HL-60 (cell line): ENCODE measurements at places on chromosomes 4 and X.
A peak's percentile ranks its signal among the peaks of the same experiment; 100 is the strongest.

- no peak for DNase-seq
Observed at GRCh38 chr4:5753366-5753765, 42.4 kb downstream of the EVC start.

DNA sequence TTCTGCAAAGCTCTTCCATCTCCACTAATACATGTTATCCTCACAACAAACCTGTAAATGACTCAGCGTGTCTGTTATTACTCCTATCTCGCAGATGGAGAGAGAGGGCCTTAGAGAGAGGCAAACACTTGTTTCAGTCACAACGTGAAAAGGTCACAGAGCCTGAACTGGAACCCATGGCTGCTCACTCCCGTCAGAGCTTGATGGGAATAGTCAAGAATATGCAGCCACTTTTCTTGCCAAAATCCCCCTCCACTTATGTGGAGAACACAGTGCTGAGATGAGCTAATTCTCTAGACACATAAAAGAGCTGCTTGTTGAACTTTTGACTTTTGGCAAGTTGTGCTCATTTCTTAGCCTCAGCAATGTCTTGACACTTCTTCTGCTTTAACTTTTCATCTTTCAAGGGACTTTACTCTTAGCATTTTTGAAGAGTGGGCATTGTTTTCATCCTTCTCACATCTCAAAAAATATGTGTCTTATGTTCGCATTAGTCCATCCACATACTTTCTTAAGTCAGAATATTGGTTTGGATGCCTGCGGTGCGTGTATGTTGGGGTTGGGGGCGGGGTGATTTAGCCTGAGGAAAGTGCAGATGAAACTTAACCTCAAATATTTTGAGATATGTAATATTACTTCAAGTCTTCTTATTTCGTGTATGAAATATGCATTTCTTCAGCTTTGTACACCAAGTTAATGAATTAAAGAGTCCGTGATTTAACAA is 69.2 kb downstream of the SYNPO2 start:
- DNase-seq: no peak

GRCh38 chrX:48816014-48816810 is 10.1 kb upstream of the ERAS start:
- no peak for DNase-seq

- peak; percentile 41 for DNase-seq
Observed at GRCh38 chr4:112170451-112170993, 25.3 kb downstream of the FAM241A start.

DNA sequence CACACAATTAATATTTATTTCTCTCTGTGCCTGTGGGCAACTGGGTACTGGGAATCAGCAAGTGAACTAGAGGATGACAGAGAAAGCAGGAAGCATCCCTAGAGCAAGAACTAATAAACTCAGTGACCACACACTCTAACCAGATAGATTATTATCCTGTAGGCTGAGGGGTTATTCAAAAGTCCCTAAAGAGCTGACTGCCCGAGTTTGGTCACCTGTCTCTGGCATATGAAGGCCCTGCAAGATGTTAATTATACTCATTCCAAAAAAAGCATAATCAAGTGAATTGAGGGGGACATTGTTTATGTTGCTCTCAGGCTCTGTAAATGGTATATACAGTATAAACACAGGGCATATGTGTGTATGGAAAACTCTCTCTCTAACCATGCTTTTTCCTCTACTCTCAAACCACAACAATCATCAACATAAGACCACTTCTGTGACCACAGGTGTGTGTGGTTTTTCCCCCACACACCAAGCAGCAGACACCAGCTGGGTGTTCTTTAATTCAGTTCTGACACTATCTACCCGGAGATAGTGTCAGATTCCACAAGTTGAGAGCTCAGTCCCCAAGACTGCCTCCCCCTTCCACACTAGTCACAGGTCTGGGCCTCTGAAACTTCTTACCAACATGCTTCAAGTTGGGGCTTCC is 6.2 kb upstream of the HPSE start:
- no peak for DNase-seq

DNA sequence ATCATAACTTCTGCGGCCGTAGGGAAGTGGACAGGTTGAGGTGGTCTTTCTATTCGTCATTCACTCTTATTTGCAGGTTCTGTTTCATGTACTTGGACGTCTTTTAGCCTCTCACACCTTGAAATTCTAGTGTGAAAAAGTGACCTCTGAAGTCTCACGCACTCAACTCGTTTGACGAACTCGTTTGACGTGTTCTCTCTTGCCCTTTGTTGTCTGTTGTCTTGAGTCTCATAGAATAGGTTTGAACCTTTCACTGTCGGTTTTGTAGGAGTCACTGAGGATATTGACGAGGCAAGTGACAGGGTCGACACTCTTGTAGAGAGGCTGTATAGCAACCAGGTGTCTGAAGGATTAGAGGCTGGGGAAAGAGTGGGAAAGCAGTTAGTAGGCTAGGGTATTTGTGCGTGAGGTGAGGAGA is 1.1 kb upstream of the PGRMC2 start:
- peak; percentile 21 for DNase-seq

- DNase-seq: no peak
Observed at GRCh38 chr4:54879576-54879975, 221.8 kb downstream of the KIT start.

- DNase-seq: no peak
Observed at GRCh38 chr4:68021185-68021584, 57.9 kb upstream of the TMPRSS11A start.

DNA sequence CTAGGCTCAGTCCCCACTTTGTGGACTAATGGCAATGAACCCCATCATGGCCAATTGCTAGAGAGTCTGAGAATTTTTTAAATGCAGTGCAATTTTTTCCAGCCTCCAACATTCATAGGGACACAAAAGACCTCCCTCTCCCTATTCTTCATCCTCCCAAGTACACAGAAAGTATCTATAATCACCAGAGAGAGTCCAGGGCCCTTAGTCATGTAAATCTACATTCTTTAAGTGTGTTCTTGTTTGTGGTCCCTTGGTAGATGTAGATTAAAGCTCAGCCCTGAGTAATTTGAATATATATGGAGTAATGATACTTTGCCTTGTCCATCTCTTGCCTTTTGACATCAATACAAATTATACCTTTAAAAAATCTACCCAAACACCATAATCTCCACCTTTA is 51.3 kb upstream of the ATXN3L start:
- no peak for DNase-seq

DNA sequence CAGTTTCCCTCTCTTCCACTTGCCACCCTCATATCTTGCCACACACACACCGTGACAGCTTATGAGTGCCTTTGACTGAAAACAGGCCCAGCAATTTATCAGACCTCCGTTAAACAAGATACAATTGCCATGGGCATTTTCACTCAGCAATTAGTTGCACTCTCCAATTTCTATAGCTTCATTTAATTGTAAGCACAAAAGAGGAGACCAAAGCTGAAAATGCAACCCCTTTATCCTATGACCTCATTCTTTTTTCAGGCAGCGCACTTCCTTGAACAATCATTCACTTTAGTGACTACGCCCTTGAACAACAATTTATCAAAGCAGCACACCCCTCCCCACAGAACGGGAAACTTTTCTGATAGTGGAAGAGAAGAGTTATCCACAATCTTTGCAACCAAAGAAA is 4.1 kb downstream of the POF1B start:
- DNase-seq: no peak

GRCh38 chrX:14607446-14607985 is 78.2 kb downstream of the GLRA2 start:
- no peak for DNase-seq

- peak; percentile 71 for DNase-seq
Observed at GRCh38 chrX:111041018-111041462, 55.0 kb upstream of the PAK3 start.

DNA sequence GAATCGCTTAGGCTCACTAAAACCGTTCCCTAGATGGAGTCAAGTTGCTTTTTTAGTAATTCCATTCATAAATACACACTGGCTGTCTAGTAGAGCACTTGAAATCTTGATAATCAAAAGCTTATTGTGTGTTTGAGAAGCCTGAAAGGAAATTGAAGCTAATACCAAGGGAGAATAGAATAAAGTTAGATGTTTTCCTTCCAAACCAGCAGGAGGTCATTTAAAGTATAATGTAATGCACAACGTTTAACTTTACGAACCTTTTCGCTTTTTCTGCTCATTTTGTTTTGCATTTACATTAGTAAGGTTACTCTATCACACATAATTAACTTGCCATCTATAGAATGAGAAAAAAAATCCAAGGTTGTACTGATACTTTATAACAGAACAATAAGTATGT is 440.9 kb downstream of the NKX6-1 start:
- no peak for DNase-seq

DNA sequence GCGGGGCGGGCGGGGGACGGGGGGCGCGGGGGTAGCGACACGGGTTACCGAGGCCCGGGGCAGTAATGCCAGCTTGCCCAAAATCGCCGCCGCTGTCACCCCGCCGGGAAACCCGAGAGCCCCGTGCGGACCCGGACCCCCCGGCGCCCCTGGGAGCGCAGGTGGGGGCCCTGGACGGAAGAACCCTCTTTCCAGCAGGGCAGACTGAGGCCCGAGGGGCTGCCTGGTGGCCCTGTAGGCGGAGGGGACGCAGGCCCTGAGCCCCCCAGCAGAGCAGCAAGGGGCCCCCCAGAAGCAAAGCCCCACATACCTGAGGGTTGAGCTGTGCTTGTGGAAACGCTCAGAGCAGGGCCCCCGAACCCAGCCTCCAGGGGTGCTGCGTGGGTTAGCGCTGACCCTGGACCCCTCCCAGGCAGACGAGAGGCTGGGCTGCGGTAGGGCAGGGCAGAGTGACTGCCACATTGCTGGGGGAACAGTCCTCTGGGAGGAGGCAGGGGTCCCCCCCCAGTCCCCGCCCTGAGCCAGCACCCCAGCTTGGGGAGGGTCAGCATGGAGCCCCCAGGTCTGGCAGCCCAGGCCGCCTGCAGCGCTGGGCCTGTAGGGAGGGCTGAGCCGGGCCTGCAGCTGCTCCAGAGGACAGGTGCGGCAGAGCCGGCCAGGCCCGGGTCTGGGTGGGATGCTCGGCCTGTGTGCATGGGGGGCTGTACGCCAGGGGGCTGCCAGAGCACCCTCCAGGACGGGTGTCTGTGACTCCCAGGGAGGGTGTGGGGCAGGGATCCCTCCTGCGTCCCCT is 646 bp downstream of the DOK7 start:
- no peak for DNase-seq

DNA sequence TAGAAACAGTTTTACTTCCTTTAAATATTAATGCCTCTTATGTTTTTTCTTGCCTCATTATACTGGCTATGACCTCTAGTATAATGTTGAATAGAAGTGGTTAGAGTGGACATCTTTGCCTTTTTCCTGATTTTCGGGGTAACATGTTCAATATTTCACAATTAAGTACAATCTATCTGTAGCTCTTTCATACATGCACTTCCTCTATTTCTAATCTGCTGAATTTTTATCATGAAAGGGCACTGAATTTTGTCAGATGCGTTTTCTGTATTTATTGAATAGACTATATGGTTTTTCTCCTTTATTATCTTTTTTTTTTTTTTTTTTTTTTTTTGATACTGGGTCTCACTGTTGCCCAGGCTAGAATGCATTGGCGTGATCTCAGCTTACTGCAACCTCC is 29.0 kb downstream of the MECP2 start:
- no peak for DNase-seq

GRCh38 chr4:57575426-57575825 is 465.2 kb upstream of the IGFBP7 start:
- DNase-seq: no peak

DNA sequence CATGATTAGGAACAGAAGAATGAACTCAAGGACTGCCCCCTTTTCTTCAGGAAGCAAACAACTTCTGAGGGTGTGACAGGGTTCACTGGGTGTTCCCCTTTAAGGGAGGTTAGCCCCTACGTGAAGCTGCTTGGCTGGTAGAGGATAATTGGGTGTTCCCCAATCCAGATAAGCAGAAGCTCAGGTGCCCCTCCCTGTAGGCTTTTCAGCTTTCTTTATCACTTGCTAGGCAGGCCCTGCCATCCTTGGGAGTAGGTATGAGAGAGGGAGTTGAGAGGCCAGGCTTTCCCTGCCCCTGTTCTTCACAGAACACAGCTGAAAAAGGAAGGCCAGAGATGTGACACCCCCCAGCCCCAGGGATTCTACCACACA is 44.2 kb downstream of the RTL9 start:
- no peak for DNase-seq

DNA sequence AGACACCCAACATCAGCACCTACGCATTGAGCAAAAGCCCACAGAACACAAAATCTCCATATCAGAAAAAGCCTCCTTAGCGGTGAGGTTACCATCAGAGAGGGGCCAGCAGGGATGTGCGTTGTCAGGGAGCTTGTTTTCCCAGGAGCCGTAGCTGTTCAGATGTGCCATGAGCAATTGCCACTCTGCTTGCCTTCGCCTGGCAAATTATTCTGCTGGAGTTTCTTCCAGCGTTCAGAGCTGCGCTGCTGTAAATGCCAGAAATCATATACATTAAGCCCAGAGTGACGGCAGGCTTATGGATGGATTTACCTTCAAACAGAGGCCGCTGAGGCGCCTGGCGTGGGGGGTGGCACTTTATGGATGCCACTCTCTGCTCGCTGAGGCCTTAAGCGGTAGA is 632.3 kb downstream of the BCOR start:
- DNase-seq: no peak

DNA sequence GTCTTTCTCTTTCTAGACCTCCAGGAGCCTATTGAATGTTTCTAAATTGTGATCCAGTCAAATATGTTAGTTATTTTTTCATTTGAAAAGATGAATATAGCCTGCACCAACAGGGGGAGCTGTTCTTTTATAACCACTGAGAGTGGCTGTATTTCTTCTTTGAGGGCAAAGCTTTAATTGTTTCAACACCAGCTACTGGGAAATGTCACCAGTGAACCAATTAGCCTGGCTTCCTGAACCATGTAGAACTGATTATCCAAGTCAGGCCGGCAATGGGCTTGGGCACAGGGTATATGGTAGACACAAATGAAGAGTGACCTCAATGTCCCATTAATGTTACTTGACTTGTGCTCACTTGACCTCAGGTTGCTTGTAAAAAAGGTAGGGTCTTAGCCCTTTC is 4.8 kb upstream of the DAPP1 start:
- DNase-seq: peak; percentile 81

- no peak for DNase-seq
Observed at GRCh38 chrX:14291666-14292500, 237.5 kb upstream of the GLRA2 start.

DNA sequence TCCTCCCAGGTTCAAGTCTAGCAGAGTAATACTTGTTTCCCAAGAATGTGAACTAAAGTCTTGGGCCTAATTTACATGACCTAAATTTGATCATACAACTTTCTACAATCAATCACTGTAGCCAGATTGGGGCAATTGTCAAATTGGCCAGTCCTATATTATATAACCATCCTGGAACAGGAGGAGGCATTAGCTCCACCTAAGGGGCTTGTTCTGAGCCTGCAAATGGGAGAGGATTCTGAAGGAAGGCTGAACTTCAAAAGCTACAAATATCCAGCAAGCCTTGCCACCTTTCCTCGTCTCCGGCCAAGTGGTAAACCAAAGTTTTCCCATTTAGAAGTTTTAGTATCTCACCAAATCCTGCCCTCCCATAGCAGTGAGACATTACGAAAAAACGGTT is 1289.6 kb upstream of the TENM3 start:
- no peak for DNase-seq
